ENCODE measurements at places on chromosomes 5 and 9.

DNA sequence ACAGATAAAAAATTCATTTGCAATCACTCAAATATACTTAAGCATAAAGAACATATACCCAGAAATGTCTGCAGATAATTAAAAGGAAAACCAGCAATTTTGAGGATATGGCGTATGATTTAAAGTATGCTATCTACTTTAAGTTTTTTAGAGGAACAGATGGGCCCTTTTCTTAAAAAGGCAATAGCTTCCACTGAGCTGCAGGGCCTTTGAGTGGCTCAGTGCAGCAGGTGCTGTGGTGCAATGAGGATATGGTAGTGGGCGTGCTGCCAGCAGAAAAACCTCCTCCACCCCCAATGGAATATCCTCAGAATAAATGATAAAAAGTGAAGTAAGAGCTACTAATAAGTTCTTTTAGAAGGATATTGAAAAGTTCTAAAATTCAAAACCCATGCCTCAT lies 814.5 kb downstream of the MTRR start:
- DNase-seq, result no peak

DNA sequence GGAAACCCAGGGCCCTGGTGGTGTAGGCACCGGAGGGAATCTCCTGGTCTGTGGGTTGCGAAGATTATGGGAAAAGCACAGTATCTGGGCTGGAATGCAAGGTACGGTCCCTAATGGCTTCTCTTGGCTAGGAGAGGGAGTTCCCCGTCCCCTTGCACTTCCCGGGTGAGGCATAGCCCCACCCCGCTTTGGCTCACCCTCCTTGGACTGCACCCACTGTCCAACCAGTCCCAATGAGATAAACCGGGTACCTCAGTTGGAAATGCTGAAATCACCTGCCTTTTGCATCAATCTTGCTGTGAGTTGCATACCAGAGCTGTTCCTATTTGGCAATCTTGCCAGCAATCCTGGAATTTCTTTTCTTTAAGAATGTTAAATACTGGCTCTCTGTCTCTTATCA lies 1429.1 kb downstream of the MAT2B start:
- DNase-seq, result no peak

DNA sequence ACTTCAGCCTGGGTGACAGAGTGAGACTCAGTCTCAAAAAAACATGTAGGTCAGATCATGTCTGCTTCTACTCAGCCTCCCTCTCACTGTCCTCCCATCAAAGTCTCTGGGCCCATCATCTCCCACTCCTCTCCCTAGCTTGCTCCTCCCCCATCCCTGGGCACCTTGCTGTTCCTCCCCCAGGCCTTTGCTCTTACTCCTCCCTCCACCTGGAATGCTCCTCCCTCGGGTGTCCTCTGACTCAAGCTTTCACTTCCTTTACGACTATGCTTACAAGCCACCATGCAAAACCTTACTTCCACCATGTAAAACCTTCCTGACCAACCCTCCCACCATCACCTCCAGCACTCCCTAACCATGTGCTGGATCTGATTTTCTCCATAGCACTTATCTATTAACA lies 51.5 kb downstream of the MTMR12 start:
- no peak for DNase-seq

GRCh38 chr5:150556106-150556505 lies 48.2 kb downstream of the NDST1 start:
- no peak for DNase-seq

DNA sequence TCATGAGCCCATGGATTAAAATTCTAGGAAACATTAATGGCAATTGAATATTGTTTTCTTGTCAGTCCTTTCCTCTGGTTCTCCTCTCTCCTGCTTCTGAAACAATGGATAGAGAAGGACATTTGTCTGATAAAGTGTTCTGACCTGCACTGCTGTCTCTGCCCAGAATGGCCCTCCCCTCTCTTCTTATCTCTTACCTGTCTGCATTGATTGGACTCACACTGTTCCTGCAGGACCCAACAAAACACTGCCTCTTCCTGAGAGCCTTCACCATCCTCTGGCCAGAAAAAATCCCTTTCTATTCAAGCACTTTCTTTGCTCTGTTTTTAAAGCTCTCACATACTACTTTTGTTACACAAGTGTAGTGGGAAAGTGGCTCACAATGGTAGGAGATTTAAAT lies 143.8 kb upstream of the DHFR start:
- no peak for DNase-seq

DNA sequence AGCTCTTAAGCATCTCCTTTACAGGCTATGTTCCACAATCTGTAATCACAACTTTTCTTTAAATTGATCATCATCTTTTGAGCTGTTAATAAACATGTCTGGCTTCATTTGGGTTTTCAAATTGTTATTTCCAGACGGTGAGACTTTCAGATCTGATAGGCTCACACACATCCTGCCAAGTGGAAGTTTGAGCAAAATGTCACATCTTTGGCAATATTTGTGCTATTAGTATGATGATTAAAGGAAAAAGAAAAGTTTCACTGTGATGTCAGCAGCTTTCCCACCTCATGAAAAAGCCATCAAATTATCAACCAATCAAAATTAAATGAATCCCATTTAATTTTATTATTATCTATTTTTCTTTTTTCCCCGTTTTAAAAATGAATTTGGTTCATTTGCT lies 29.8 kb downstream of the SLC1A1 start:
- DNase-seq, result no peak

DNA sequence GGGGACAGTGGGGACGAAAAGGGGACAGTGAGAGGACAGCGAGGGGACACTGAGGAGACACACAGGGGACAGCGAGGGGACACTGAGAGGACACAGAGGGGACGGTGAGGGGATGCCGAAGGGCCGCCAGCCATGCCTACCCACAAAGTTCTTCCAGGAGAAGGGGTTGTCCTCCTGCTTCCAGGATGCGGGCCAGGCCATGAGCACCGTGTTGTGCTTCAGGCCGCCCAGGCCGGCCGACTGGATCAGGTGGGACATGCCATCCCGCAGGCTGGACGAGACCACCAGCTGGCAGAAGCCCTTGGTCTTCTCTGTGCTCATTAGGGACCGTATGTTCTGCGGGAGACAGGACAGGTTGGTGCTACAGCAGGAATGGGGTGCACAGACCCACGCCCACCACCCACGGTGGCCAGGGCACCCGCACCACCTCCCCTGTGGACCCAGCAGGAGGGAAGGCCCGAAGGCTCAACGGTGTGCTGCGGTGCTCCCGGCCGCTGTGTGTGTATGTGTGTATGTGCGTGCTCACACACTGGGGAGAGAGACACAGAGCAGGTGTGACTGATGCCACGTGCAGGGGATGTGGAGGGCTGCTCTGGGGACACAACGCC lies 46.6 kb downstream of the SLC12A7 start:
- no peak for DNase-seq

GRCh38 chr9:68727636-68728035 lies 22.6 kb downstream of the PIP5K1B start:
- DNase-seq, result no peak

- no peak for DNase-seq
Measured at GRCh38 chr5:102922799-102923477, 167.8 kb downstream of the PAM start.

- no peak for DNase-seq
Measured at GRCh38 chr9:125655691-125656410, 51.2 kb downstream of the MAPKAP1 start.

DNA sequence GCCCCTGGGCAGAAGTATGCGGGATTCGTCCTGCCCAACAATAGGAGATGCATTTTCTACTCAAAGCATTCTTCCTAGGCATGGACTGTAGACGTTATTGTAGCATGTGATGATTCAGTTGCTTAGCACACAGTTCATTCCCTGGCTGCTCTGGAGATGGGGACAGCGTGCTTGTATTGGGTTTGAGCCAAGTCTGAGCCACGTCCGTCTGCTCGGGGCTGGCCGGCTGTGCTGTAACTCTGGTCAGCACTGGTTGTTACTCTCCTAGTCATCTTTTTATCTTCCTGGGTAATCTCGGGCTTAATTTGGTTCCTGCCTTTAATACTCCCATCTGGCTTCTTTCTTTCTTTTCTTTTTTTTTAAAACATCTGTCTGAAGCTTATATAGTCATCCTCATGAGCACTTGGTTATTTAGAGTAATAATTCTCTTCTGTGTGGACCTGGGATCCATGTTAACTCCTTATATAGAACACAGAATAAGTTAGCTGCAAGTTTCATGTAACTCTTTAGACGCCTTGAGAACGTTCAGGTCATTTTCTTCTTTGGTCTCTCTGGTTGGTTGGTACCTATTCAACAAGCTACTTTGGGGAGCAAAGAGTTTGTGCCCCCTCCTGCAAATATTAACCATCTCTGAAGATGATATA lies 118.8 kb upstream of the RPS23 start:
- DNase-seq, result no peak

- no peak for DNase-seq
Measured at GRCh38 chr5:94811331-94811730, 192.9 kb downstream of the SLF1 start.

DNA sequence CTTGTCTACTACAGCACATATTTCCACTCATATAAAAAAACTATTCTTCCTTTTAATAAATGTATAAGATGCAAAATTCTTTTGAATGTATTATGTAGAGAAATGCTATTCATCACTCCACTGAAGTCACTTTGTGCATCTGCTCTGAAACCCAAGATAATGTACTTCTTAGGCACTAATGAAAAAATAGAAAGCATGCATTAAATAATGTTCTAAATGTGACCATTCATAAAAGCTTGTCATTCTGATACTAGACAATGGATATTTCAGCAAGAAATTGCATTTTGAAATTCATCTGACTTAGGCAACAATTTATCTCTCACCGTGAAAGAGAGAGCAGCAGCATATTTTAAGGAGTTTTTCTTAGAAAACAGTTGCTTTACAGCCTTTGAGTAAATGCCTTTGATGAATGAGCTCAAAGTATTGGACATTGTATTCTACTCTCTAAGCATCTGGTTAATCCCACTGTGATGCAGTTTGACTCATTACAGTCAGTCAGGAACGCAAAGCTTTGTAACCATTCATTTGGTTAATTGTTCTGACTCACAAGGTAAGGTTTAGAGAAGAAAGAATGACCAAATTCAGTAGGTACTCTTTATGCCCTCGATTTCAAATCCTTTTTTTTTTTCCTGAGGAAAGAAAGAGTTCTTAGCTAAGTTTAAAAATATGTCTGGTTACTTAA lies 2233.8 kb upstream of the C9orf72 start:
- no peak for DNase-seq

- DNase-seq, result no peak
Measured at GRCh38 chr5:156137071-156137869, 189.7 kb upstream of the SGCD start.

GRCh38 chr9:90054810-90055209 lies 450.0 kb downstream of the GADD45G start:
- no peak for DNase-seq

GRCh38 chr9:126240835-126241234 lies 85.8 kb upstream of the MVB12B start:
- no peak for DNase-seq

- peak; percentile 31 for DNase-seq
Measured at GRCh38 chr9:35914301-35914807, 5.1 kb downstream of the SPAAR start.

DNA sequence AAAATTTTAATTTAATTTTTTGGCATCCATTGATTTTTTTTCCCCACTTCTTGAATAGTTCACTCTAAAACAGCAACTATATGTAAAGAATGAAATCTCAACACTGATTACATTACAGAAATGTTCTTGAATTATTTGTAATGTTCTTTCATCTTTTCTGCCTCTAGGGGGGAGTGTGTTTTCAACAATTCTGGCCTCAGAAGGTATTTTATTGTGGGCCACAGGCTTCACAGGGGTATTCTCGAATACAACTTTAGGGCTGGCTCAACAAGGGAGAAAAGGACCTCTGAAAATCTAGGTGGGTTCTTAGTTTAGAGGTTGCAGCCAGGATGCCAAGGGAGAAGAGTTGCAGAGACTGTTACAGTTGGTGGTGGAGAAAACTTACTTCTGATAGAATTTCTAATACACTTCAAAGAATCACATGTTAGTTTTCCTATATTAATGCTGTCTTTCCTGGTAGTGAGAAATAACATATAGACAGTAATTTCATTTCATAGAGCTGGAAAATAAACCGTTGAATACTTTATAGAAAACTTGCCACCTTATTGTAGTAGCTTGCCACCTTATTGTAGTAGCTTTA lies 3.6 kb upstream of the NPR3 start:
- no peak for DNase-seq

GRCh38 chr9:16032799-16033198 lies 480.0 kb downstream of the CCDC171 start:
- DNase-seq, result no peak

GRCh38 chr5:122702524-122702875 lies 72.4 kb upstream of the SNX2 start:
- DNase-seq, result no peak

- no peak for DNase-seq
Measured at GRCh38 chr5:94746731-94747124, 128.3 kb downstream of the SLF1 start.

DNA sequence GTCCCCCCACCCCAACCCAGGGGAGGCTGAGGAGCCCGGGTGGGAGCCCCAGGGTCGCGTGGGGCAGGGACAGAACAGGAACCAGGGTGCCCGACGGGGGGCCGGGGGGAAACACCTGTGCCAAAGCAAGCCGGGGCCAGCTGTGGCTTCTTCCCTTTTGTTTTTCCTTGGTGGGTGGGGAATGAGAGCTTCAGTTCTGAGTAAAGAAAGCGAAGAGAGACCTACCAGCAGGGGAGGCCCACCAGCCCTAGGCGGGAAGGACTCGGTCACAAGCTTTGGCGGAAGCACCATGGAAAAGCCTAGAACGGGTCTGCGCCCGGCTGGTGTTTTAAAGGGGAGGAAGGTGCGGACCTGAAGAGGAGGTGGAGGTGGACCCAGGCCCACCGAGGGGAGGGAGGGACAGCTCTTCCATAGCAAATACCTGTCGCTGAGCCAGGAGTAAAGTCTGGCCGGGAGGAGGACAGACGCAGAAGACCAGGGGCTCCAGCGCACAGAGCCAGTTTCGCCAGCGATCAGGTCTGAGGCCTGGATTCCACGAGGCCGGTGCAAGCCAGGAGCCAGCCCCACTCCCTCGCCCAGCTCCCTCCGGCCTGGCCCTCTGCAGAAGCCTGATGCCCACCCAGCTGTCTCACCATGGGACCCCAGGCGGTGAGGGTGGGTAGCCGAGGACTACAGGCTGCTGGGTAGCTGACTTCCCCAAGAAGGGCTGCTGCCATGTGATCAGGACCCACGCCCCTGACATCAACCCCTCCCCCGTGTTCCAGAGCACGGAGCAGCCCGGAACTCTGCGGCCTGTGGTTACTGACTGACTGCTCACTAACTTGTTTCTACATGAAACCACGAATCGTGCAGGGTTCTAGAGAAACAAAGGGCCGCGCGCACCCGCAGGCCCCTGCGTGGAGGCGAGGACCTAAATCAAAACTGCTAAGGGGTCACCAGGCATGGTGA lies 849 bp upstream of the MGAT1 start:
- DNase-seq, result peak; percentile 86
